ENCODE measurements at places on chromosomes 5 and 9. TPM values are rescaled to one million over a fixed set of nuclear protein-coding genes. Genes with fewer than 3 reads are reported as not detected.

SECISBP2 gene
- 62.7 TPM for total RNA-seq

GRCh38 chr9:136520053-136520540 lies 25.8 kb downstream of the NOTCH1 start:
- no peak for DNase-seq

- DNase-seq: no peak
Measured at GRCh38 chr9:89394412-89394811, 76.1 kb downstream of the SECISBP2 start.

GRCh38 chr5:33258553-33258952 lies 182.2 kb upstream of the TARS1 start:
- DNase-seq: no peak

GRCh38 chr5:6486074-6486473 lies 37.4 kb downstream of the UBE2QL1 start:
- no peak for DNase-seq

DNA sequence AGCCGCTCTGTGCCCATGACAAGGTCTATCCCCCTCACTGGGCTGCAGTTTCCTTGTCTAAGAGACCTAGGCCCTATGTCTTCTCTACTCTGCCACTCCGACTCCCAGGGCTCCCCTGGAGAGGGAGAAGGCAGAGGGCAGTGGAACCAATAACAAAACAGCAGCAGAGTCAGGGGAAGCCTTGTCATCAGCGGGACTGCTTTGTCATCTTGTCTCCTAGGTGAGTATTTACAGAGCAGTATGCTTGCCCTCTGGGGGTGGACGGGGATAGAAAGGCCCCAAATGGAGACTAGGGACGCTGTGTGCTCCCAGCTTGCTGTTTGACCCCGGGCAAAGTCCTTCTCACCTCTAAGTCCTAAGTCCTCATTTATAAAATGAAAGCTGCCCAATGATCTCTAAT lies 318.5 kb downstream of the CDK5RAP2 start:
- DNase-seq: no peak

INSL4 gene
- total RNA-seq: not detected

LCN12 gene
- total RNA-seq: 23.7 TPM

GRCh38 chr5:113252066-113252465 lies 182.7 kb downstream of the TSSK1B start:
- no peak for DNase-seq

STK32A gene
- total RNA-seq: 19.9 TPM

PRSS3 gene
- total RNA-seq: 41.8 TPM

LHX3 gene
- total RNA-seq: not detected

TIMD4 gene
- not detected for total RNA-seq

- DNase-seq: no peak
Measured at GRCh38 chr5:138180183-138180782, 1.4 kb downstream of the KIF20A start.

GRCh38 chr5:172897481-172898217 lies 61.6 kb upstream of the RPL26L1 start:
- no peak for DNase-seq

DNA sequence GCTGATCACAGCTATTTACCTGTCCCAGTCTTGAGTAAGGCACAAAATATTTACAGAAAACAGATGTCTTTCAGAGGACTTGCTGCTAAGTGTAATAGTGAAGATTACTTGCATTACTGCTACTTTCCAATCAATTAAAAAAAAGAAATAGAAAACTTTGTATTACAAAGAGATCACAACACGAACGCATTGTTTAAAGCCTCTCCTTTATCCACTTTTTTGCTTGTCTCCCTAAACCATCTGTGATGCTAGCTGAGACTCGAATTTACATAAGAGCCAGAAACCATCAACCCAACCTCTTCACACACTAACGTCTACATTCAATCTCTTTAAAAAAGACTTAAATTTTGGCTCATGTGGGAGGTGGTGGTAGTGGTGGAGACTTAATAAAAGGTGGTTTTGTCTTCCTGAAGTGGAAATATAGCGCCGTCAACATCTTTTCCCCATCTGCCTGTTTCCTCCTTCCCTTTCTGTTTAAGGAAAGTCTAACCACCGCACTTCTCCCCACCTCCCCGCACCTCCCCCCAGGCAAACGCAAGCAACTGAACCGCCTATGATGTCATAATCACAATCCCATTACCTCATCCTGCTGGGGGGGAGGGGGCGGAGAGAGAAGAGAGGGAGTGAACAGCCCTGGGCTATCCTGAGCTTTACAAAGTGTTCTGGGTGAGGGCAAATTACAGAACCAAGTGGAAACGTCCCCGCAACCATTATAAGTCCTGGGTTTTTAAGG lies 948 bp upstream of the FAM53C start:
- DNase-seq: no peak

DNA sequence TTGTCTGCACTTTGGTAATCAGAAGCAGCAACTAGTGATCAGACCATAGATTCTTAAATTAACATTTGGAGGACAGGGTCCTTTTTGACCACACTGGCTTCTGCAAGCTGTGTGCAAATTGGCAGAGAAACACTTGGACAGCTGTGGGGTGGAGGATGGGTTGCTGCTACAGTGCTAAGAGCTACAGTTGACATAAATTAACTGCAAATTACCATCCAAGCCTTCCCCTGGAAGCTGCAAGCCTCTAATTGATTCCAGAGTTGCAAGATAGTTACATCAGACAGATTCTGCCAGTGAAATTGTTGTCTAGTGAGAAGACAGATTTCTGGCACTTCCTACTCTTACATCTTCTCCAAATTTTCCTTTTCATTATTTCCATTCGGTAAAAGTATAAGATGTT lies 517.7 kb downstream of the DIRAS2 start:
- no peak for DNase-seq

GRCh38 chr5:2674456-2674855 lies 77.0 kb downstream of the IRX2 start:
- DNase-seq: no peak

DNA sequence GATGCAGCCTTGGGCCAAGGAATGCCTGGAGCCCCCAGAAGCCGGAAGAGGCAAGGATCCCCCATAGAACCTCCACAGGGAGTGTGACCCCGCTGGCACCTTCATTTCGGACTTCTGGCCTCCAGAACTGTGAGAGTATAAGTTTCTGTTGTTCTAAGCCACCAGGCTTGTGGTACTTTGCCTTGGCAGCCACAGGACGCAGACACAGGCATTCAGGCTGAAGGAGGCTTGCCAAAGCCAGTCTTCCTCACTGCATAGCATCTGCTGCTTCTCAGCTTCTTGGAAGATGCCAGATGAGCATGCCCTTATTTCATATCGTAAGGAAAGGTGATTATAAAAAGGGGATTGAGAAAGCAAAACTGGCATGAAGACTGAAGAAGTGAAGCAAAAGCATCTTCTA lies 61.1 kb upstream of the TAS2R1 start:
- DNase-seq: no peak

Data from dorsolateral prefrontal cortex (tissue), 122 donors.